MG63 (cell line): ENCODE measurements at places on chromosomes 4 and X. TPM values are rescaled to one million over a fixed set of nuclear protein-coding genes. Genes with fewer than 3 reads are reported as not detected.

The SPANXA1 gene
- not detected in 2 replicates for total RNA-seq

GRCh38 chr4:124964251-124964650 is 251.7 kb upstream of the ANKRD50 start:
- DNase-seq = no peak

GRCh38 chrX:39322496-39322895 is 521.2 kb downstream of the MID1IP1 start:
- DNase-seq = no peak

GRCh38 chrX:154138857-154139256 is 5.2 kb upstream of the OPN1LW start:
- no peak for DNase-seq

GRCh38 chr4:158010361-158010760 is 162.5 kb downstream of the GASK1B start:
- peak; percentile 47 for DNase-seq
